ENCODE measurements at places on chromosomes 3 and 15.

DNA sequence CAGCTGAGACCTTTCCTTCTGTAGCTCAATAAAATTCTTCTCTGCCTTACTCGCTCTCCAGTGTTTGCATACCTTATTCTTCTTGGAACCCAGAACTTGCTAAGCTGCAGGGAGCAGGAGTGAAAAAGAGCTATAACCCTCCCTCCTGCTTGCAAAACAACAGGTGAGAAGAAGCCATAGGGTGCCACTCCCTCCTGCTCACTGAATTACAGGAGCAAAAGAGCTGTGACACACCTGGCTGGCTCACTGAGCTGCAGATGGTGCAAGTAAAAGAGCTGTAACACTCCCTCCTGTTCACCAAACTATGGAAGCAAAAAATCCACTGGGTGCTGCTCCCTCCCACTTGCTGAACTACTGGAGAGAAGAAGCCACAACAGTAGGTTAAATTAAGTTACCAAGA lies 44.2 kb upstream of the C2CD4B start:
- DNase-seq = no peak

DNA sequence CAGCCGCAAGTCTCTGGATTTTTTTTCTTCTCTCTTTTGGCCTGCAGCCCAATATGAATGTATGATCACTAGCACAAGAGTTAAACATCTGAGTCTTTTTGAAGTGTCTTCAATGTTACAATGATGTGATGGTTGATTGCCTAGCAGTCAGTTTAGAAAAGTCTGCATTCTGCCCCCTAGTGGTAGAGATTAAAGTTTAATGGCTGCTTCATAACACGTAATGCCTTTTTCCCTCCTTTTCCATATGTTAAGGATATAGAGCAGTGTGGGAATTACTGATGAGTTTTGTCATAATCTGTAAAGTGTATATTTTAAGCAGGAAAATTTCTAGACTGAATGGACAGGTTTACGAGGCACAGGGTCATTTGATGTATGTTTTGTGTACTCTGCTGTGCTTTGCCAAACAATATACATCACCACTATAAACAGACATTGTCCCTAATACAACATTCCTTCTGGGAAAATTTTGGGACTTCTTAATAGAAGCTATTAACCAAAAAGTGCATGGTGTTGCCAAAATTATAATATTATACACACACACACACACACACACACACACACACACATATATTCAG lies 1038.5 kb upstream of the NR2F2 start:
- DNase-seq = no peak

DNA sequence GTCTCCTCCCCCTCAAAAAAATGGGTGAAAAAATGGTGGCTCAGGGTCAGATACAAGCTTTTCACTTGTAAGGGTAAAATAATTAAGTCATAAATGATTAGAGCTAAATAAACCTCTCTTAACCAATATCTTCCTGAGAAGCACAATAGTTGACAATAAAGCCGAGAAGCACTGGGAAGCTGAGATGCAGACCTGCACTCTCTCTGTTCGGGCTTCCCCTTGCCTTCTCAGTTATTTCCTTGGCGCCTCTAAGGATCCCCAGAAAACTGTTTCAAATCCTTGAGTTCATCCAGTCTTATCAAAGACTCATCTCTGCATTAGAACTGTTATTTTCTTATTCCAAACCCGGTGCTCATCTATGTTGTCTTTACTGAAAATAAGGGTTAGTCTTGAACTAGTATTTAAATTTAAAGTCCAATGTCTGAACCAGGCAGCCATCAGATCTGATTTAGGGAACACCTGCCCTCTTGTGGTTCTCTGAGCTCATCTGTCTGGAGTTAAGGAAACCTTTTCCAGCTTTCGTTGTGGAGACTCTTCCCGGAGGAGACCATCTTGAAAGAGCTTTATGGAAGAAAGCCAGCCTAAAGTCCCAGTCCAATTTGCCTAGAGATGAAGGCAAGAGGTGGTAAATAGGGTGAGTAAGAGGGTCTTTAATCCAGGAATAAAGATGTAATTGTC lies 256.4 kb upstream of the MCTP2 start:
- no peak for DNase-seq

DNA sequence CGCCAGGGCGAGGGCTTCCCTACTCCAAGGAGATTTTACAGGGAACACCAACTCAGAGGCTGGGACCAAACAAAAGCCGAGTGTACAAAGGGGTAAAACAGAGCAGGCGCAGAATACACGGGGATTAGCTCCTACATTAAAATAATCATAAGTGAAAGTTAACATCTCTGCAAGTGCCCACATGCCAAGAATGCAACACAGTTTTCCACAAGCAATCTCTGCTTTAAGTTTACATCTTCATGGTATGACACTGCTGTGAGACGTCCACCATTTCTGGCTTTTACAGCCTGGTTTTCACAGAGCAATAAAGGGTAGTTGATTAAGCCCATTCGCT lies 500 bp upstream of the VGLL3 start:
- no peak for DNase-seq

DNA sequence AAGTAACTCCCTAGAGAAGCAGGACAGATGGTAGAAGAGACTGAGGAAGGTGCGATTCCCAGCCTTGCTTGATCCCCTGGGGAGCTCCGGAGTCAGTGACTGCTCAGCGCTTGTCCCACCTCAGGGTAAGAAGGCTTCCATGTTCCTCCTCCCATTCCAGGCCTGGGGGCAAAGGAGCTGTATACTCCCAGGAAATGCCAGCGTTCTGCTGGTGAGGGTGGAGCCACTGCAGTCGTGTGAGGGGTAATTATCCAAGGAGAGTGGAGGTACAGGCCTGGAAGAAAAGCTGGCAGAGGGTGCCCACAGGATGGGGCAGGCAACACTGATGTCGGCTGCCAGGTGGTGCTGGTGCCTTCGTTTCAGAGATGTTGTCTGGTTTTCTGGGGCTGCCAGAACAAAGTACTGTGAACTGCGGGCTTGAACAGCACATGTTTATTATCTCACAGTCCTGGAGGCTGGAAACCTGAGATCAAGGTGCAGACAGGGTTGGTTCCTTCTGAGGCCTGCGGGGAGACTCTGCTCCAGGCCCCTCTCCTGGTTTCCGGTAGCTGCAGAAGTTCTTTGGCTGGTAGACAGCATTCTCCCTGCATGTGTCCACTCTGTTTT lies 12.1 kb upstream of the APBA2 start:
- no peak for DNase-seq

- DNase-seq = peak; percentile 55
Observed at GRCh38 chr3:45462522-45463265, 74.3 kb downstream of the LARS2 start.

DNA sequence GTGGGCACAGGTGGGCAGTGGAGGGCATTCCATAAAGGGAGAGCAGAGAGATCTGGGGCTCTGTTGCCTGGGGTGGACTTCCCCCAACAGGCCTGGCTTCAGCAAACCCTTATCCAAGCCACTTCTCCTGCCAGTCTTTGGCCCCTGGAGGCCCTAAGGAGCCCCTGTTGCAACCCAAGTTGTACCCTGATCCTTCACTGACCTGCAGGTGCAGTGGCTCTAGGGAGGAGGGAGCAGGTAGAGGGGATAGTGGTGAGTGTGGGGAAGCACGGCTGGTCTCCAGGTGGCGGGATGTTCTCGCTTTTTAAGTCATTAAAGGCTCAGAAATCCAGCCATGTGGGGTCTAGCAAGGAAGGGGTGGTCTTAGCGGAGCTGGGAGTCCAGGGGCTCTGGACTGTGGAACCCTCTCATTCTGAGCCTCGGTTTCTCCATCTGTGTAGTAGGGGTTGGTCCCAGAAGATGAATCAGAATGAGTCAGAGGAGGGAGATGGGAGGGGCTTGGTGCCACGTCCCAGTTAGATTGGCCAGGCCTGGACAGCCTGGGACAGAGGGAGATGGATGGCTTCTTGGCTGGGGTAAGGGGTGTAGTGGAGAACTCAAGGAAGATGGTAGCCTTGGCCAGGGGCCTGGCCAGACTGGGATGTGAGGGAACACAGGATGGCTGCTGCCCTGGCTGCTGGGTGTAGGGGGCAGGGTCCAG lies 2.6 kb downstream of the ZBTB47 start:
- no peak for DNase-seq

DNA sequence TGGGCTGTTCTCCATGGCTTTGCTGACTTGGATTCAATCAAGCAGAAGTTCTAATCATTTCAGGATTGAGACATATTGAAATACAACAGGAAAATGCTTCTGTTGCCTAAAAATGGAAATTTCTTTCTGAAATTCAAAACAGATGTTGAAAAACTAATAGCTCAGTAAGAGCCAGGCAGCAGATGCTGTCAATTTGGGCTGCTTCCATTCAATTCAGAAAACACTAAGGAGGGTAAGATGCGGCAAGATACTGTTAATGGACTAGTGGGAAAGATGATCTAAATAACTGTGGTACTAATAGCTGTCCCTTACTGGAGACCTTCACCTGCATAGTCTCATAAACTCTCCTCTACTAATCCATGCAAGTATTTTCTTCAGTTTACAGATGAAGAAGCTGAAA lies 53.5 kb downstream of the DGKG start:
- DNase-seq = no peak

- no peak for DNase-seq
Observed at GRCh38 chr3:115077501-115078250, 69.4 kb downstream of the ZBTB20 start.

GRCh38 chr15:83510001-83510400 lies 62.9 kb downstream of the SH3GL3 start:
- DNase-seq = no peak

- no peak for DNase-seq
Observed at GRCh38 chr3:139355891-139356290, 12.1 kb downstream of the MRPS22 start.

GRCh38 chr3:24154013-24154695 lies 209.1 kb downstream of the NR1D2 start:
- DNase-seq = no peak

DNA sequence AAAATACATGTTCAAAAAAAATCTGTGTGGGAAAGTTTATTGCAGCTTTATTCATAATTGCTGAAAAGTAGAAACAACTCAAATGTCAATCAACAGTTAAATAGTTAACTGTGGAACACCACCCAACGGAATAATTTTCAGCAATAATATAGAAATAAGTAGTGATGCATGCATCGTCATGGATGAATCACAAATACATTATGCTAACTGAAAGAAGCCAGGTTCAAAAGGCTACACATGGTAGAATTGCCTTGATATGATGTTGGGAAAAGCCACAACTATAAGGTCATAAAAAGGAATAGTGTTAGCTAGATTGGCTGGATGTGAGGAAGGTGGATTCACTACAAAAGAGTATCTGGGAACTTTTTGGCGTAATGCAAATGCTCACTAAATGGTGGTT lies 82.0 kb downstream of the GMNC start:
- no peak for DNase-seq

GRCh38 chr3:4520033-4520816 lies 27.1 kb downstream of the ITPR1 start:
- DNase-seq = no peak

GRCh38 chr3:133366921-133367320 lies 32.9 kb upstream of the BFSP2 start:
- no peak for DNase-seq

DNA sequence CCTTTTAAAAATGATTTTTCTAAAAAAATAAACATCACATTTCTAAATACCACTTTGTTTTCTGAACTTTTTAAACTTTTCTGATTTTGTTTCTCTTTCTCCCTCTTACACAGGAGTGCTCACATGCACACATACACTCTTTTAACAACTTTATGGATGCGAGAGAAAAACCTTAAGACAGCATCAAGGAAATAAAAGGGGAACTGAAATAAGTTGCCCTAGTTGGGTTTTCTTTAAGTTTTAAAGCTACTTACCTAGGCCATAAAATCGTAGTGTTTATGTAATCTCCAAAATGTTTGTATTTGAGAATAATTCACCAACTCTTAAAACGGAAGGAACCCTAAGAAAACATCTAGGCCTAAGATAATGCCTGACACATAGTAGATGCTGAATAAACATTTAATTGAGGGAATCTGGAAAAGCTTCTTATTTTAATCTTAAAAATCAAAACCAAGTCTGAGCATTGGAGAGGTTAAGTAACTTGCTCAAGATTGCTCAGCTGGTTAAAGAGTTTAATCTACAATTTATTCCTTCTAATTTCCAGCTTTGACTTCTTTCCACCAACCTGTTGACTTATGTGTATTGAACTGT lies 1.2 kb upstream of the BBX start:
- no peak for DNase-seq

GRCh38 chr3:177194299-177194698 lies 3.0 kb downstream of the TBL1XR1 start:
- DNase-seq = no peak

DNA sequence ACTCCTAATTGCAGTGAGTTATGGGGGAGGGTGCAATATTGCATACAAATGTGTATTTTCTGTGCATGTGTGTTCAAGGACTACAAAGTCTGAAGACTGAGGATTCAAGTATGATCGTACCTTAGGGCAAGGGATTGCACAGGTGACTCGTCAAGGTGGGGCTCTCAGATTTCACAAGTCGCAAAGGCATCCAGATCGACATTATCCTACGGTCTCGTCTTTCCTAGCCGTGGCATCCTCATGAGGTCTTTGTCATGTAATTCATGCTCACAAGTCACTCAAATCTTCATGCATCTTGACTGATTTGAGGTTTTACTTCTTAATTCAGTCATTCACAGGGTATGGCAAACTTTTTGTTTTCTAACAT lies 191.4 kb upstream of the HES1 start:
- no peak for DNase-seq
